Lung (tissue), 17 donors: ENCODE measurements at places on chromosomes 5 and 9.
A peak's percentile ranks its signal among the peaks of the same experiment; 100 is the strongest.

- peak; percentile 77 for DNase-seq
Observed at GRCh38 chr5:167049043-167049663, 1242.3 kb upstream of the WWC1 start.

DNA sequence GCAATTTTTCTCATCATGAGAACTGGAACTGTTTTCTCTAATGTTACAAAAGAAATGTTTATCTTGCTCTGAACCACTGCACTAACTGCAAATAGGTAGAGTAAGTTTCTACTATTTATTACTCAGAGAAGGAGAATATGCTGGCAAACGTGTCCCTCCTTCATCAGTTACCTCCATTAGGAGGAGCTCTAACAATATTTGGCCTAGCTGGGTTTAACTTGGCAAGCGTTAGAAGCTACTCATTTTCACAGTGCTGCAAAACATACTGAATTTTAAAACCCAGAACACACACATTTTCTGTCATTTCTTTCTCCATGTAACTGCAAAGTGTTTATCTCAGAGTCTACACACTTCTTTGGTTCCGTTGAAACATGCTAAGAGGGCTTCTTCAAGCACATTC lies 101.0 kb upstream of the GABRG2 start:
- DNase-seq, result peak; percentile 75

DNA sequence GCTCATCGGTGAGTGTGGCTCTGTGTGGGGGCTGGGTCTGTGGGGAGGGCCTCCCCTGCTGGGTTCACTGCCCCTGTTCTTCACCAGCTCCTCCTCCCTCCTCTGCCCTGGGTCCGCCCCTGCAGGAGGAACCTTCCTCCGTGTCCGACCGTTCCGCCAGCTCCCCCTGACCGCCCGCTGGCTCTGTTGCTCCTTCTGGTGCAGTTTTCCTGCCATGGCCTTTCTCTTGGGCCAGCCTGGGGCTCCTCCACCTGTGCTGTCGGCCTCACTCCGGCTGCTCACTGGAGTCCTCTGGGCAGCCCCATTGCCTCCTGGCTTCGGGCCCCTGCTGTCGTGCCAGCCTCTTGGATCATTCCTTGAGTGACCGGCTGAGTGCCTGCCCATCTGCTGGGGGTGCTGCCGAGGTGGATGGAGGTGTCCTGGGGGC lies 12.3 kb downstream of the RNU6ATAC start:
- no peak for DNase-seq

DNA sequence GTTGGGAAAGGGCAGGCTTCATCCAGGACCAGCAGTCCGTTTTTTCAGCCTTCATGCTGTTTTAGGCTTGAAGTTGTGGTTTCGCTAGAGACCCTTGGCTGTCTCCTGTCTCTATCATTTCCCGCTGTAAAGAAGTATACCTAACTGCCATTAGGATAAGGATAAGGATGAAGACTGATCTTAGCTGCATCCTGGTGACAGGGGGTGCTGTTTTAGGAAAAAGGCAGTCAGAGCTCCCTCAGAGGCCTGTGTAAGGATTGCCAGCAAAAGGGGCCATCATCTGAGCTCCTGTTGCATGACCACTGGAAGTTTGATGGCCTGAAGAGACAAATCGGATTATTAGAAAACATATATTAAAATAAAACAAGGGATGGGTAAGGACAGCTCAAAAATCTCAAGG lies 64.8 kb upstream of the FGF10 start:
- no peak for DNase-seq

DNA sequence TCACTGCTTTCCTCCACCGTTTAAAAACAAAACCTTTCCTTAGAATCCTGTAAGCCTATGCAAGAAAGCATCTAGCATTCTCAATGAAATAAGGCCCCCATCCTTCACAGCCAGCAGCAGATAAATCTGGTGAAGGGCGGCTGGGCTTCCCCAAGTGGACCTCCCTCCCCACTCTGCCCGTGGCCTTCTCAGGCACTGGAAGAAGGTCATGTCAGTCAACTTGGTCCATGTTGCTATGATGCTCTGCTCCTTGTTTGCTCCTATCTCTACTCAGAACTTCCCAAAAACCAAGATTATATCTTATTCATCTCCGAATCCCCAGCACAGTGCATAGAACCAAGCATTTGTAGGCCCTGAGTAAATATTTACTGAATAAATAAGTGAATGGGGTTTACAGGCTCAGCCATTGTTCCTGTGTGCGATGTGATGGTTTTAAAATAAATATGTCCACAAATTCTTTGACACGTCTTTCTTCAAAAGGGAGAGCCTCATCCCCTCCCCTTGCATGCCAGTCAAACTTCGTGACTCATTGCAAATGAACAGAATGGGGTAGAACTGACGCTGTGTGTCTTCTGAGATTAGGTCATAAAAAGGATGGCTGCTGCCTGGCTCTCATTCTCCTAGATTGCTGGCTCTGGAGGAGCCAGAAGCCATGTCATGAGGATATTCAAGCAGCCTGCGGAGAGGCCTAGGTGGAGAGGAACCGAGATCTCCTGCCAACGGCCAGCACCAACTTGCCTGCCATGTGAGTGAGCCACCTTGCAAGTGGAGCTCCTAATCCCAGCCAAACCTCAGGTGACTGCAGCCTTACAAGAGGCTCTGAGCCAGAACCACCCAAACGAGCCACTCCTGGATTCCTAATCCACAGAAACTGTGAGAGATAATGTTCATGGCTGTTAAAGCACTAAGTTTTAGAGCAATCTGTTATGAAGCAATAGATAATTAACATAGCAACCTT lies 70.5 kb downstream of the MED27 start:
- DNase-seq, result no peak

GRCh38 chr5:38706376-38706775 lies 139.4 kb upstream of the OSMR start:
- DNase-seq, result no peak

DNA sequence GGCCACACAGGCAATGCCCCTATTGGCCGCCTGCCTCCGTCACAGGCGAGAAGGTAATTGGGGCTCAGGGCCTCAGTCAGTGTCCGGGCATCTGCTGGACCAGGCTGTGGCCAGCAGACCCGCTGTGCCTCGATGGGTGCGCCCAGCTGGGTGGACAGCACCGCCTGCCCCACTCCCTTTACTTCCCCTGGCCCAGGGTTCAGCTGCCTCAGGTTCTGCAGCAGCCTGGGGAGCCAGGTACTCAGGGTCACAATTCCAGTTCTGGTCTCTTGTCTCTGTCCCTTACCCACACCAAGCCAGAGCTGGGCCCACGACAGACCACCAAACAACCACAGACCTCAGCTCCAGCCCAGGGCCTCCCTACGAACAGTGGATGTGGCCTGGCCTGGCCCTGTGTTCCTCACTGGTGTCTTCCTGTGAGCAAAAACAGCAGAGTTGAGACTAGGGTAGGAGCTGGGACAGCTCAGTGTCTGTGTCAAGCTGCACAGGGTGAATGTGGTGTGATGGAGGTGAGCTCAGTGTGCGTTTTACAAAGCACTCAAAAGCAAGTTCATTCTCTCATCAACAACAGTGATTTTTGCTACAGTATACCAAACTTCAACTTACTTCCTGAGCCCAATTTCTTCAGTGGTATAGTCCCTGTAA lies 33.4 kb upstream of the SUSD3 start:
- DNase-seq, result no peak
